ENCODE measurements at places on chromosomes 3 and 15.

GRCh38 chr3:106805625-106806024 lies 571.6 kb upstream of the CCDC54 start:
- DNase-seq = no peak

DNA sequence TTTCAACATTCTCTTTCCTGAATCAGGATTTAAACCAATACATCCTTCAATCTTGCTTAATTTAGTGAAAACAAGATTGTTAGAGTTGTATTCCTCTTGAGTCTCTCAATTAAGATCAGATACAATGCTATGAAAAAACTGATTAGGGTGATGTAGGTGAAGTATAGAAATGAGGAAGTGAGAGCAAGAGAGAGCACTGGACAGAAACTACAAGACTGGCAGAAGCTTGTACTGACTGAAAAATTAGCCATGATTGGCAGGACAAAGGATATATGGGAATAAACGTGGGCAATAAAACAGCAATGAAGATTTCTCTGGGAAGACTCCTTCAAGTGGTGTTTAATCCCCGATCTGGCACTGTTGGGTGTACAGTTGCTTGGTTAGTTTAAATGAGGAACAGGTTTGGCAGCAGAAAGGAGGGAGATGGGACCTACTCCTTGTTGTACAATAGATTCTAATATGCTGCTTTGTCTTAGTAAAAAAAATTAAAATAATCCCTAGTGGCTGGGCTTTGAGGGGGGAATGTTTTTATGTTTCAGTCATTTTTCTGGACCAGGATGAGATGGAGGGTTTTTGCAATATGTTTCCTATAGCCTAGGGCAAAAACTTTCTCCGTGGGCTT lies 252.7 kb downstream of the SLC9A9 start:
- no peak for DNase-seq

DNA sequence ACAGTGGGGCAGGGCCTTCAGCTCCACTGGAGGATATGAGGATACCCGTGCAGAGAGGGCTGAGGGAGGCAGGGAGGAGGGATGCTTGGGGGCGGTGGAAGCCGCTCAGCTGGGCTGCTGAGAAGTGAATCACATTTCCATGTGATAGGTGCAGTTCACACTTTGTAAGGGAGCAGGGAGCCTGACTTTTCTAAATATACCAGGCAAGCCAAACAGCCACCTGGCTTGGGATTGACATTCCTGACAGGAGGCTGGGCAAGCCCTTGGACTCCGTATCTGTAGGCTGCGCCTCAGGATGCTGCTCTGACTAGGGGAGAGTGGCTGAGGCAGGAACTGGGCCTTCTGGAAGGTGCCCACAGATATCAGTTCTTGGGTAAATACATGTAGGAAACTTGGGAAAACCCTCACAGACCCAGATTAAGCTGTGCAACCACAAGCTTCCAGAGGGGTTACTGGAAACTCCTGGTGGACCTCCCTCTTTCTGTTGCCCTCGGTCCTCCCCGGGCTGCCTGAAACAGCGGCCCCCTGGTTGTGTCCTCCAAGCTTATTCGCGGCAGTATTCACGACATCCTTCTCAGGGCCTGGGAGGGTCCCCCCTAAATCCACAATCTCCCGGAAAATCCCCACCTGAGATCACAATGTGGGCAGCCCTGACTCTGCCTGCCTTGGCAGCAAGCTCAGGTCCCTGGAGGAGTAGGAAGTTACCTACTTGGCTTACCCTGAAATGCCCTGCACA lies 33.0 kb upstream of the ADCY5 start:
- DNase-seq = no peak

GRCh38 chr3:94587291-94587690 lies 524.4 kb downstream of the NSUN3 start:
- no peak for DNase-seq

GRCh38 chr3:69288161-69288895 lies 97.6 kb downstream of the FRMD4B start:
- no peak for DNase-seq

DNA sequence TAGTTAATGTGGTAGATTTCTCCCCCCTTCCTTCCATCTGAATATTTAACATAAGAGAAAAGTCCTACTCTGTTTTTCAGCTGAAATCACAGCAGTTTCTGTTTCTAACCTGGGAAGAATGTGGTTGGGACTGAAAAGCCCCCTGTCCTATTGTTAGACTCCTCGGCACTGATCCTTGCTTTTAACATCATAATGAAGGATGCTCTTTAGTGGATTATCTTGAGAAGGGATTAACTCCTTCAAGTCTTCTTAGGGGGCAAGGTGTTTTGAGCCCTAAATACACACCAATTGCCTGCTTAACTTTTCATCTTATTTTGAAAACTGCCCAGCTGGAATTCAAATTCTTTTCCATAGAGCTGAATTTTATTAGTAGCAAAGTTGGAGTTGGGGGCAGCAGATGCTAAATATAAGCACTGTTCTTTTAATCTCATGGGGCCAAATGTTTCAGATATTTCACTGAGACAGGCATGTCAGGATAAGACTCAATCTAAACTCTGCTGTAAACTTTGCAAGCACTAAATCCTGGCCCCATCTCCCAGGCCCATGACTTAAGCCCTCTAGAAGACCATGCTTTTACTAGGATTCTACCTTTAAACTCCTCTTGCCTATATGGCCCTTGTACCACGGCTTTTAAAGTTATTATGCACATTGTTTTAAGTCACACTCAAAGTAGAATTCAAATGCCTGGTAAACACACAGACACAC lies 243.2 kb upstream of the NR2F2 start:
- DNase-seq = no peak

DNA sequence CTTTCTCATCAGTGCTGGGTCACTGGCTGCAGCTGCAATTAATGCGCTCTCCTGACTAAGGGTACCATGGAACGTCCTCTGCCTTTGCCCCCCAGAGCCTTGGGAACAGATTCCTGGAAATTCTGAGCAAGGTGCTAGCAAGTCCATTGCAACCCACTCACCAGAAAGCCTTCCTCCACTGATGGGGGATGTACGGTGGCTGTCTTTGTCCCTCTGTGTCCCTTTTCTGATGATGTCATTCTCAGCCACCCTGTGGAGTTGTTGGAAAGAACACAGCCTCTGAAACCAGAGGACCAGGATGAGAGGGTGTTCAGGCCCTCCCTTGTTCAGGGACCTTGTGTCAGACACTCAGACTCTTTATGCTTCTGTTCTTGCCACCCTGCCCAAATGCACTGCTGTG lies 38.1 kb upstream of the ZBTB38 start:
- no peak for DNase-seq

DNA sequence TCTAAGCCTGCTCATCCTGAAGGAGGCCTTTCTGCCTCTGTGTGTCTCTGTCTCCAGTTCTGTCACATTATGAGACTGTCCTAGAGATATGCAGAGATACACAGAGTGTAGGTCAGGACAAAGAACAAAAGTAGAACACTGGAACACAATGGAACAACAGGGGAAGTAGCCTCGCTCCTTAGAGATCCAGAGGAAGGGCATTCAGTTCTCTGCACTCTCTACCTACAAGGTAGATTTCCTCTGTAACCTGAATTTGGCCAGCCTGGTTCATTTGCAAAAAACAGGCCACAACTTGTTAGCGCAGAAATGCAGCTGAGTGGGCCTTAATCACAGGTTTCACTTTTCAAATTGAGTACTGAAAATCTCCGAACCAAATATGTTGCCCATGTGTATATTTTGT lies 19.4 kb downstream of the NEK10 start:
- DNase-seq = no peak

DNA sequence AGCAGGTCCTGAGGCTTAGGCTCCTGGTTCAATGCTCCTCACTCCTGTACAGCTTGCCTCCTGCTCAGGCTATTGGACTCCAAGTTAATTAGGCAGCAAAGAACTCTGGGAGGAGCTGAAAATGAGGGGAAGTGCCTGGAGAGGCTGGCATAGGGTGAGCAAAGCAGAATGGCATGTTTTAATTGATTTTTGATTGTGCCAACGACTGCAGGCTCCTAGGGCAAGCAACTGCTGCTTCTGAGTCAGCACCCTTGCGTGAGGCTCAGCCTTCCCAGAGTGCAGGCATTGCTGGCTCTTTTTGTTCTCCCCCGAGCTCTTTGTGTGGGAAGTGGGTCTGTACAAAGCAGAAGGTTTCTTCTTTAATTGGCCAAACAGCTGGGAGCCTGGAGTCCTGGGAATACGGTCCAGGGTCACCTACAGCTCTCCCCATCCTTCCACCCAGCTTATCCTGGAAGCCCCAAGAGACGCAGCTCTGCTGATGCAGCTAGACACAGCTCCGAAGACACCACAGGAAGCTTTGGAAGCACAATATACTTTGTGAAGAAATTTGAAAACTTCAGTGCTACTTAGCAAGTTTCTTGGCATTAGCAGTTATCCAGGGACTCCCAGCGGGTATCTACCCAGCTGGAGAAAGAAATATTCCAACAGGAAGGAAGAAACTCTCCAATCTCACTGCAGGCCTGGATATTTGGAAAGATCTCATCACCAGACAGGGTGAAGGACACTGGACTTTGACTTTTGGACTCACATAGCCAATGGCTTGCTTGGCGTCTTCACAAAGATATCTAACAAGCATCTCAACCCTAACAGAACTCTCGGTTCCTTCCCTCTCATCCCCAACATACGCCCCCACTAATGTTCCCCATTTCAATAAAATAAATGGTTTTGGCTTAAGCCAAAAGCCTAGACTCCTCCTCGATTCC lies 76.8 kb downstream of the BDH1 start:
- no peak for DNase-seq

GRCh38 chr3:196772897-196773296 lies 33.2 kb downstream of the PAK2 start:
- no peak for DNase-seq

DNA sequence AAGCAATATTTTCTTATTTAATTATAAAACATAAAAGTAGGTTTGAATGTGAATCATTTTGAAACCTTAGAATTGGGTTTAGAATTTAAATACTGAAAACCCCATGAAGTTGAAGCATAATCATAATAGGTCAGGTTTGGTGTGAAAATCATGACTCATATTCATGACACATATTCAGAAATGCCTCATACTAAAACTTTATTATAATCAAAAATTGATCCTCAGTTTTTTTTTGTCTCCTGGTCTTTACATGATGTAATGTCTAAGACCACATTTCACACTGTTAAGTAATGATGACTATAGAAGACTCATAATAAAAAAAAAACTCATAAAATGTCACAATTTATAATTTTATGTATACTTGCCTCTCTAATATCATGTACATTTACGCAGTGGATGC lies 190.4 kb downstream of the FOXP1 start:
- no peak for DNase-seq

- DNase-seq = no peak
These were observed 29.9 kb upstream of the GNB5 start for GRCh38 chr15:52220937-52221660.

DNA sequence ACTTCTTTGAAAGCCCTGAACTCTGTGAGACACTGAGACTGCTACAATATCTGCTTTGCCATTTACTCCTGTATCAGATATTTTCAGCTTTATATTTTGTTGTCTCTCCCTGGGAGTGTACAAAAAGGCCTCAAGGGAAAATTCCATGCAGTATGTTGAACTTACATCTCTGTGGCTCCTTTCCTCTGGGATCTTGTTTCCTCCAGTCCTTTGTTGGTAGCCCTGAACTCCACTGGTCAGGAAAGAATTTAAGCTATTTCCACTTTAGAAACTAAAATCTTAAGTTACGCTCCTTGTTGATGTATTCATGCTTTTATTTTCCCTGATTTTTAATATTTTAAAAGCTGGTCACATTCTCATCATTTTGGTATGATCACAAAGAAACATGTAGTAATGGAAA lies 277.9 kb downstream of the FHIT start:
- DNase-seq = no peak

DNA sequence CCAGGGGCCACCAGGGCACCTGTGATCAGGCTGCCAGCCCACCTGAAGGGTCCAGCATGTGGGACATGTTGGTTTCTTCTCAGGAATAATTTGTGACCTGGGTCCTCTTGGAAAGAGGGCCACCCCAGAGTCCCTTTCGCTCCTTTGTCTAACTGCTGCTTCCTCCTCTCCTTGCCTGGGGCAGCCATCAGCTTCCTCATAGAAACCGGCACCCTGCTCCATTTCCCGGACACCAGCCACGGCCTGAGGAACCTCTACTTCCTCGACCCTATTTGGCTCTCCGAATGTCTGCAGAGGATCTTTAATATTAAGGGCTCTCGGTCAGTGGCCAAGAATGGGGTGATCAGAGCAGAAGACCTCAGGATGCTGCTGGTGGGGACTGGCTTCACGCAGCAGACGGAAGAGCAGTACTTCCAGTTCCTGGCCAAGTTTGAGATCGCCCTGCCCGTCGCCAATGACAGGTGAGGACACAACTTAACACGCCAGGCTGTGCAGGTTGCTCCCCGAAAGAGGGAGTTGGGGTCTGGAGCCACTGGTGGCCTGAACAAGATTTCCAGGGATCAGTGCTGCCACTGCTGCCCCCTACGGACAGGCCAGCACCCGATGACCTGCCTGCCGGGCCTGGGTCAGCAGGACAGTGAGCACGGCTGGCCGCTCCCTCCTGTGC lies 109.7 kb downstream of the LRRK1 start:
- no peak for DNase-seq
